AG04449 (cell line): ENCODE measurements at places on chromosomes 2 and 18.

GRCh38 chr2:211306929-211307328, 750.5 kb downstream of the CPS1 start:
- DNase-seq: no peak

GRCh38 chr2:85564144-85564563, 2.9 kb upstream of the GGCX start:
- no peak for DNase-seq

- DNase-seq: no peak
Observed at GRCh38 chr18:9016633-9017166, 85.8 kb upstream of the NDUFV2 start.

GRCh38 chr2:17164550-17164949, 353.7 kb downstream of the RAD51AP2 start:
- no peak for DNase-seq

GRCh38 chr2:3116371-3116770, 261.2 kb downstream of the EIPR1 start:
- no peak for DNase-seq

- peak; percentile 23 for DNase-seq
Observed at GRCh38 chr2:50529600-50530218, 502.2 kb downstream of the NRXN1 start.

- DNase-seq: no peak
Observed at GRCh38 chr2:241702155-241703031, 554 bp downstream of the ING5 start.

GRCh38 chr2:54899576-54900200, 150.6 kb downstream of the RTN4 start:
- no peak for DNase-seq

- no peak for DNase-seq
Observed at GRCh38 chr2:241870611-241871537, 1.3 kb downstream of the RTP5 start.

- no peak for DNase-seq
Observed at GRCh38 chr2:2010251-2010650, 265.9 kb upstream of the PXDN start.
